ENCODE measurements at places on chromosomes 11 and 22.

GRCh38 chr11:37973941-37974340, 1375.9 kb upstream of the RAG2 start:
- no peak for DNase-seq

- DNase-seq: no peak
Observed at GRCh38 chr11:1515082-1516060, 28.8 kb upstream of the MOB2 start.

- DNase-seq: no peak
Observed at GRCh38 chr22:22226448-22227187, 18.0 kb upstream of the VPREB1 start.

GRCh38 chr22:18044548-18045271, 20.3 kb upstream of the MICAL3 start:
- DNase-seq: no peak

- DNase-seq: no peak
Observed at GRCh38 chr11:12099132-12099873, 11.1 kb upstream of the MICAL2 start.

DNA sequence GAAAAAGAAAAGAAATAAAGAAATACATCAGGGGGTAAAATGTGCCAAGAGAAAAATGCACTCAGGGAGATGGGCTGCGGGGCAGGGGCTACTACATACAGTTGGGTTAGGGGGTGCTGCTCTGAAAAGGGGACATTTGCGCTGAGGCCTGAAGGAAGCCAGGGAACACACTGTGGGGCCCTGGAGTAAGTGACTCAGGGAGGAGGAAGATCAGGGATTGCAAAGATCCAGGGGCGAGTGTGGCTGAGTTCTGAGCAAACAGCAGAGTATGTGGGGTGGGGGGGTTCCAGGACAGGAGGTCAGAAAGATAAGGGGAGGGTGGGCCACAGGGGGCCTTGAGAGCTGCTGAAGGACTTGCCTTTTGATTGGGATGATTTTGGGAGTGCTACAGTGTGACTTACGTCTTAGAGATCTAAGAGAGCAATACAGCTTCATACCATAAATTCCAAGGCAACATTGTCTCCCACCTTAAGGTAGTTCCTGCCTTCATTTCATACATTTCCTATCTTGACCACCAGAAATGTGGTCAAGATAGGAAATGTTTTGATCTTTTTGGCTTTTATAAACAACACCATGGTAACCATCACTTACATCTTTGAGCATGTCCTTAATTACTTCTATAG, 5.8 kb downstream of the A4GALT start:
- no peak for DNase-seq

Measured in cortex of kidney (tissue), 1 donor.